Uterine smooth muscle cell (primary cell): ENCODE measurements at places on chromosomes 1 and 21. TPM values are rescaled to one million over a fixed set of nuclear protein-coding genes. Genes with fewer than 3 reads are reported as not detected.

HFM1 gene
- 0.55 and 0.87 TPM in 2 replicates for total RNA-seq

AIM2 gene
- 0.11 TPM in 1 of 2 replicates, not detected in the other for total RNA-seq

CLCA1 gene
- under 0.01 TPM in 1 of 2 replicates, not detected in the other for total RNA-seq

HSD3B2 gene
- not detected in 2 replicates for total RNA-seq

CAPN8 gene
- total RNA-seq = under 0.01 TPM in 1 of 2 replicates, not detected in the other

G0S2 gene
- total RNA-seq = 6.6 and 32.6 TPM in 2 replicates

CADM3 gene
- total RNA-seq = 0.12 and 0.22 TPM in 2 replicates

ATP5PF gene
- total RNA-seq = 32.2 and 46.0 TPM in 2 replicates

AGT gene
- total RNA-seq = 0.22 and 0.50 TPM in 2 replicates

C1orf94 gene
- under 0.01 and 0.12 TPM in 2 replicates for total RNA-seq

STIL gene
- total RNA-seq = 5.5 and 15.6 TPM in 2 replicates

PRAMEF20 gene
- total RNA-seq = not detected in 2 replicates

CFAP74 gene
- total RNA-seq = not detected in 2 replicates

MAB21L3 gene
- 0.11 and 0.12 TPM in 2 replicates for total RNA-seq

KLF17 gene
- under 0.01 TPM in 2 replicates for total RNA-seq

CRP gene
- total RNA-seq = not detected in 2 replicates

NHLH1 gene
- total RNA-seq = not detected in 2 replicates

SMG5 gene
- 54.8 and 59.2 TPM in 2 replicates for total RNA-seq

TSPAN1 gene
- 0.22 and 0.25 TPM in 2 replicates for total RNA-seq

DISP3 gene
- total RNA-seq = under 0.01 TPM in 2 replicates

EPHA8 gene
- not detected in 2 replicates for total RNA-seq

CTNNBIP1 gene
- 24.2 and 25.2 TPM in 2 replicates for total RNA-seq

C1orf115 gene
- total RNA-seq = 2.5 and 4.2 TPM in 2 replicates

NUDT4B gene
- 6.9 and 11.2 TPM in 2 replicates for total RNA-seq

DHX9 gene
- 148 and 260 TPM in 2 replicates for total RNA-seq

RUNX3 gene
- under 0.01 TPM in 1 of 2 replicates, not detected in the other for total RNA-seq

PALMD gene
- 0.37 and 0.55 TPM in 2 replicates for total RNA-seq

TPR gene
- 74.2 and 89.0 TPM in 2 replicates for total RNA-seq

FAM3B gene
- not detected in 2 replicates for total RNA-seq

PEF1 gene
- 70.4 and 81.7 TPM in 2 replicates for total RNA-seq

OR2T11 gene
- not detected in 2 replicates for total RNA-seq

PLA2G2D gene
- not detected in 2 replicates for total RNA-seq

CHTOP gene
- total RNA-seq = 33.6 and 34.3 TPM in 2 replicates

ZC3H12A gene
- total RNA-seq = 8.5 and 11.4 TPM in 2 replicates

VHLL gene
- not detected in 2 replicates for total RNA-seq

KMO gene
- total RNA-seq = under 0.01 TPM in 1 of 2 replicates, not detected in the other

DEGS1 gene
- 72.7 and 110 TPM in 2 replicates for total RNA-seq

LHX8 gene
- not detected in 2 replicates for total RNA-seq
